ENCODE measurements at places on chromosomes 13 and 19.

DNA sequence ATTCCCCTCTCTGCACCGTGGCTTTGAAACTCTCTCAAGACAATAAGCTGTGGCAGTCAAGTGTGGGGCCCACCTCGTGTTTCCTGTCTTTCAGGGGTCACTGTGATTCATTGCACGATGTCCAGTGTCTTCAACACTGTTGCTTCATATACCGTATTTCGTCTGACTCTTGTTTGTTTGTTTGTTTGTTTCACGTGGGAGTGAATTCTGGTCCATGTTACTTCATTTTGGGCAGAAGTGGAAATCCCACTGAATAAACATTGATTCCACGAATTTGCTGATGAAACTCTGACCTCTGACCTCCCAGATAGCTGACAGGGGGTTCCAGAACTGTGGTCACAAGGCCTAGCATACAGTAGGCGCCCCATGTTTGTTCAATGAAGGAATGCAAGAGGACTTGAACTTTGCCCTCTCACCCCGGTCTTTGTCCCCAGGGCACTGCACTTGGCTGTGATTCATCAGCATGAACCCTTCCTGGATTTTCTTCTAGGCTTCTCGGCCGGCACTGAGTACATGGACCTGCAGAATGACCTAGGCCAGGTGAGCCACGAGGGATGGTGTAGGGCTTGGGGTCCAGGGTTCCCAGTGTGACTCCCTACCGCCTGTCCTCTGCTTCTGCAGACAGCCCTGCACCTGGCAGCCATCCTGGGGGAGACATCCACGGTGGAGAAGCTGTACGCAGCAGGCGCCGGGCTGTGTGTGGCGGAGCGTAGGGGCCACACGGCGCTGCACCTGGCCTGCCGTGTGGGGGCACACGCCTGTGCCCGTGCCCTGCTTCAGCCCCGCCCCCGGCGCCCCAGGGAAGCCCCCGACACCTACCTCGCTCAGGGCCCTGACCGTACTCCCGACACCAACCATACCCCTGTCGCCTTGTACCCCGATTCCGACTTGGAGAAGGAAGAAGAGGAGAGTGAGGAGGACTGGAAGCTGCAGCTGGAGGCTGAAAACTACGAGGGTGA, 5.1 kb downstream of the NFKBIB start:
- DNase-seq = no peak

DNA sequence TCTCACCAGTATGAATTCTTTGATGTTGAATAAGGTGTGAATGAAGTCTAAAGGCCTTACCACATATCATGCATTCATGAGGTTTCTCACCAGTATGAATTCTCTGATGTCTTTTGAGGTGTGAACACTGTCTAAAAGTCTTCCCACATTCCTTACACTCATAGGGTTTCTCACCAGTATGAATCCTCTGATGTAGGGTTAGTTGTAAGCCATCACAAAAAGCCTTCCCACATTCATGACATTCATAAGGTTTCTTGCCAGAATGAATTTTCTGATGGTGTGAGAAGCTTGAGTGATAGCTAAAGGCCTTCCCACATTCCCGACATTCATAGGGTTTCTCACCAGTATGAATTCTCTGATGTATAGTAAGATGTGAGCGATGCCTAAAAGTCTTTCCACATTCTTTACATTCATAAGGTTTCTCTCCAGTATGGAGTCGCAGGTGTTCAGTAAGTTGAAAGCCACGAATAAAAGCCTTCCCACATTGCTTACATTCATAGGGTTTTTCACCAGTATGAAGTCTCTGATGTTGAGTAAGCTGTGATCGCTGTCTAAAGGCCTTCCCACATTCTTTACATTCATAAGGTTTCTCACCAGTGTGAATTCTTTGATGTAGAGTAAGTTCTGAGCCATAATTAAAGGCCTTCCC, 27.7 kb downstream of the ZNF461 start:
- DNase-seq = no peak

GRCh38 chr19:19165396-19165795, 4.7 kb downstream of the MEF2B start:
- no peak for DNase-seq

GRCh38 chr13:68944272-68944671, 1163.4 kb upstream of the ATXN8OS start:
- no peak for DNase-seq

GRCh38 chr13:19681517-19681916, 48.1 kb downstream of the MPHOSPH8 start:
- peak; percentile 20 for DNase-seq

GRCh38 chr19:19464339-19465098, 50.8 kb downstream of the TSSK6 start:
- DNase-seq = no peak

DNA sequence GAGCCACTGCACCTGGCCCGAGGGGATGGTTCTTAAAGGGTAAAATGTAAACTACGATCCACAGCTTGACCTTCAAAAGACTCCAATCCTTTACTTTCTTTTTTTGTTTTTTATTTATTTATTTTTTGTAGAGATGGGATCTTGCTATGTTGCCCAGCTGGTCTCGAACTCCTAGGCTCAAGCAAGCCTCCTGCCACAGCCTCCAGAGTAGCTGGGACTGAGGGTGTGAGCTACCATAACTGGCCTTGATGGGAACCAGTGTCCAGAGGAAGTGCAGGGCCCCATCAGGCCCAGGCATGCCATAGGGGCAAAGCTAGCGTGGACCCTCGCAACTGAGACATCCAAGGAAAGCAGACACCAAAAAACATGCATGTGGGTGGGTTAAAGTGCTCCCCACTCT, 14.2 kb upstream of the TLE6 start:
- DNase-seq = no peak

GRCh38 chr19:4077800-4078684, 11.3 kb upstream of the ZBTB7A start:
- no peak for DNase-seq

DNA sequence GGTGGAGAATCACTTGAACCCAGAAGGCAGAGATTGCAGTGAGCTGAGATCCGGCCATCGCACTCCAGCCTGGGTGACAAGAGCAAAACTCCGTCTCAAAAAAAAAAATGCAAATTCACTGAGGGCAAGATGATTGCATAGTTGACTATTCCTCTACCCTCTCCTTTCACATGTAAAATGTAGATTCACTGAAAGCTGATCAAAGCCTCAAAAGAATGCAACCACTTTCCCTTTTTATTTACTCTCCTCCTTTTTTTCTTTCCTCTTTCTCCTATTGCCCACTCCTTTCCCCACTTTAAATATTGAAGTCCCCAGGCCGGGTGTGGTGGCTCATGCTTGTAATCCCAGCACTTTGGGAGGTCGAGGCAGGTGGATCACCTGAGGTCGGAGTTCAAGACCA, 6.3 kb downstream of the TEX101 start:
- DNase-seq = no peak

DNA sequence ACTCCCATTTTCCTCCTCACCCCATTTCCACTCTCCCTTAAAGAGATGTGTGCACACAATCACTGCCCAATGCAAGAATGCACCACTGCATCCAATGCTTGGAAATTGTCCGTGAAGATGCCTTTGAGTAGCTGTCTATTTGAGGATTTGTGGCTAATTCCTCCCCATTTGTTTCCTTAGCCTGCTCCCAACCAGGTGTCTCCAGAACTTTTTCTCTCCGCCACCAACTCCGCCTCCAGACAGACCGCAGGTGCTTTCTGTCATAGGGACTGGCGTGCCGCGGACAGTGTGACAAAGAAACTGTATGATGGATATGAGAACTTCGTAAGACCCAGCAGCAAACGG, 461 bp upstream of the TM9SF2 start:
- DNase-seq = no peak

DNA sequence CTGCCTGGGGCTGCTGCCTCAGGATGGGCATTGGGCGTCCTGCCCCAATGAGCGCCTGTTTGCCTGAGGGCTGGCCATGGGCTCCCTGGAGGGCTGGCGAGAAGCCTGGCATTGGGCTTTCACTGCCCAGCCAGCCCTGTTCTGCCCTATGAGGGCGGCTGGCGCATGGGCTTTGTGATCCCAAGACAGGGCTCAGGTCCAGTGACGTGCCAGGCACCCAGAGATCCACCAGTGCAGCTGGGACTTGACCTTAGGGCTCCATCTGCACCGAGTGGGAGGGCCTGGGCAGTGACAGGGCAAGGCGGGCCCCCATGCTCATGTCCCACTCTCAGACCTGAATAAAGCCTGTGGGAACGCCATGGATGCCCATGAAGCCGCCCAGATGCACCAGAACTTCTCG, 34.3 kb downstream of the MAU2 start:
- no peak for DNase-seq

DNA sequence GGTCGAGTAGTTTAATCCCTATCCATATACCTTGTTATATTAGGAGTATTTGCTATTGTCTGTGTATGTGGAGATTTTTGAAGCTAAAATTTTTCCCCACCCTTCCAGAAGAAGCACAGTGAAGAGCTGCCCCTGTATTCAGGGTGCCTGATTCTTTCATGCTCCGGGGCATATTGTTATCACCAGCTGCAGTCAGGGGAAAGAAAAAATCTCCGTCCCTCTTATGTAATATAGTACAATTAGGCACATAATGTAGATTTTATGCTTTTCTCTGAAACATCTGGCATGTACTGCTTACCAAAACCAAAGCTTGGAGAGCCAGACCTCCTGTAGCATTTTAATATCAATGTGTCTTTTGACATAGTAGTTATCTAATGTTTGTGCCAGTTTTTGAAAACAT, 214.9 kb upstream of the EDNRB start:
- no peak for DNase-seq

DNA sequence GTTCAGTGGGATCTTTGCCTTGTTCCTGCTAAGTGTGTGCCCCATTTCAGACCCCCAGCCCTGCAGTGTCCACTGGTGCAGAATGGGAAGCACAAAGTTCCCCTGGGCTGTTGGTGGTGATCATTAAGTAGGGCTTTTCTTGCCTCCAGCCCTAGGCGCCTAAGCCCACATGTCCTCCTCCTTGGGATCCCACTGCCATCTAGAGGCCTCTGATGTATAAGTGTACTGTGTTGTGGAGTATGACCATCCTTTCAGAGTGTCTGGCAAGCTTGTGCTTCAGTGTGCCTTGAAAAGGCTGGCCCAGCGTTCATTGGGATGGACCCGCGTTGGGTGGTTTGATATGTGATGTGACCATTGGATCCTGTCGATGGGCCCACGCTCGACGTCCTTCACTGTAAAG, 71.2 kb downstream of the WASF3 start:
- peak; percentile 68 for DNase-seq

DNA sequence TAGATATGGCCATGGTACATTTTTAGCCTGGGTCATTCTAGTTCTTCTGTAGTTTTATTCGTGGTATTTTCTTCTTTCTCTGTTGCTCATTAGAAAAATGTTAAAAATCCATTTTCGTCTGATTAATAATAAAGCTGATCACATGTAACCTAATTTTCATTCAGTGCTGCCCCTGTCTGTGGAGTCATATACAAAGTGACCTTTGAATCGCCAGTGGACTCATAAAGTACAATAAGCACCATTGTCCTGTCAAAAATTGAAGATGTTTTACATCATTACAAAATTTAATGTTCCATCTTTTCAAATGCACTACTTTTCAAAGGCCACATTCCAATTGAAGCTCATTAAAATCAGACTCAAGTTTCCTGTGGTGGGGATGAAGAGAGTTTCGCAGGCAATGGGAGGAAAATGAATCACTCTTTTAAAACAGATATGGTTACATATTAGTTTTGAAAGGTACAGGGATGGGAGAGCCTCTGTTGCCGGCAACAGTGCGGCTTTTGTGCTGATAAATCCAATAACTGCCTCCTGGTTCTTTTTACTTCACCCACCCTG, 205.4 kb downstream of the ZNF536 start:
- no peak for DNase-seq

DNA sequence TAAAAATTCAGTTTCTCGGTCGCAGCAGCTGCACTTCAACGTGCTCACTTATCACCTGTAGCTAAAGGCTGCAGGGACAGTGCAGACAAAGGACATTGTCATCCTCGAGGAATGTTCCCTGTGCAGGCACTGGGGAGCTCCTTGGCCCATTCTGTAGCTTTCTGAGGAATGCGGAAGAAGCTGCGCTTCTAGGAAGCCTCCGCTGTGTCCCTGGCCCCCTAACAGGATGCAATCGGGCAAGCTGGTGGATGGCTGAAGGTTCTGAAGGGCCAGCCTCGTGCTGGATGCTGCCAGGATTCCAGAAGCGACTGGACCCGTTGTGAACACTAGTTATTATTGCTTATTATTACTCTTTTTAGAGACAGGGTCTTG, 8.1 kb downstream of the ANO8 start:
- DNase-seq = no peak

DNA sequence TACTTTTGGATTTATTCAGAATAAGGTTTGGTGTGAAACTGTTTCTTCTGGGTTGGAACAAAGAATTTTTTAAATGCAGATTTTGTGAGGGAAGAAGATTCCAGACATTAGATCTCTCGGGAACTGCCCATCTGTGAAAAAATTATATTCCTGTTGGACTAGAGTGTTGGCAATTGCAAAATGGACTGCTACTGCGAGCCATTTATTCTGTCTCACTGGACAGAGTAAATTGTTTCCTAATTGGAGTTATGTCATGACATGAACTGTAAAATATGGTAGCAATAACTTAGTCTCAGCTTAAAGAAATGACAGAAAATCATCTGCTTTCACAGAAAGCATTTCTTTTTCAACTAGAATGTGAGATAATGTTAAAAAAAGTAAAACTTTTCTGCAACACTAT, 86.0 kb upstream of the MYCBP2 start:
- DNase-seq = no peak

DNA sequence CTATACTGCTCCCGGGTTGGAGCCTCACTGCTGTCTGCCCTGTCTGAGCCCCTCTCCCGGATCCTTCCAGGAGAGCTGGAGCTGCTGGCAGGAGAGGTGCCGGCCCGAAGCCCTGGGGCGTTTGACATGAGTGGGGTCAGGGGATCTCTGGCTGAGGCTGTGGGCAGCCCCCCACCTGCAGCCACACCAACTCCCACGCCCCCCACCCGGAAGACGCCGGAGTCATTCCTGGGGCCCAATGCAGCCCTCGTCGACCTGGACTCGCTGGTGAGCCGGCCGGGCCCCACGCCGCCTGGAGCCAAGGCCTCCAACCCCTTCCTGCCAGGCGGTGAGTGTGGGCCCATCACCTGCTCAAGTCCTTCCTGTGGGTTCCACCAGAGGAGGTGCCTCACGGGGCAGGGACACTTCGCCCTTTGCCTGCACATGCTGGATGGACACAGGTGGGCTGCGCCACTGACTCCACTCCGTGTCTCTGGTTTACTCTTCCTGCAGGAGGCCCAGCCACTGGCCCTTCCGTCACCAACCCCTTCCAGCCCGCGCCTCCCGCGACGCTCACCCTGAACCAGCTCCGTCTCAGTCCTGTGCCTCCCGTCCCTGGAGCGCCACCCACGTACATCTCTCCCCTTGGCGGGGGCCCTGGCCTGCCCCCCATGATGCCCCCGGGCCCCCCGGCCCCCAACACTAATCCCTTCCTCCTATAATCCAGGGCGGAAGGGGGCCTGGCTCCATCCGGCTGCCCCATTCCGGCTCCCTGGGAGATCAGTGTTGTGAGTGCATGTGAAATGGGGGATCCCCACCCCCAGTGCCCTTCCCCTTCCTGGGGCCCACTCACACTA, 19.8 kb downstream of the EPN1 start:
- no peak for DNase-seq

DNA sequence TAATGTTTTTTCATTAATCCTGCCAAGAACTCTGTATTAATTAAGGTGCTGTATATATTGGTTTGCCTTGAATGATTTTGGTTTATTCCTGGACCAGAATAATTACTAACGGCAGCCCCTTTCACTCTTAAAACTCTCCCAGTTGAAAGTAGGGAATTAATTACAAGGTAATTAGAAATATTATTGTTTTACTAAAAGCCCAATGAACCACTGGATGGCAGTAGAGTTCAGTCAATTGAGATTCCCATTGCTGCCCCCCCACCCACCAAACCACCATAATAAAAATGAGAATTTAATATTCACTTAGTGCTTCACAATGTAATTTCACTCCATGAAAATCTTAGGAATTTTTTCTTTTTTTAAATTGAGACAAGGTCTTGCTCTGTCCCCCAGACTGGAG, 13.7 kb downstream of the WBP4 start:
- no peak for DNase-seq

Data from hematopoietic multipotent progenitor cell (in vitro differentiated cells).